ENCODE measurements at places on chromosomes 13 and 19. TPM values are rescaled to one million over a fixed set of nuclear protein-coding genes. Genes with fewer than 3 reads are reported as not detected.

The DCT gene
- not detected for total RNA-seq

GRCh38 chr13:64339373-64340063 lies 2890.6 kb downstream of the PCDH9 start:
- no peaks in the 10 kb centered on the region for H3K27me3 ChIP-seq
- no peaks in the 10 kb centered on the region for H3K36me3 ChIP-seq
- no peak for DNase-seq
- H3K27ac ChIP-seq: no peak overlapping the region

DNA sequence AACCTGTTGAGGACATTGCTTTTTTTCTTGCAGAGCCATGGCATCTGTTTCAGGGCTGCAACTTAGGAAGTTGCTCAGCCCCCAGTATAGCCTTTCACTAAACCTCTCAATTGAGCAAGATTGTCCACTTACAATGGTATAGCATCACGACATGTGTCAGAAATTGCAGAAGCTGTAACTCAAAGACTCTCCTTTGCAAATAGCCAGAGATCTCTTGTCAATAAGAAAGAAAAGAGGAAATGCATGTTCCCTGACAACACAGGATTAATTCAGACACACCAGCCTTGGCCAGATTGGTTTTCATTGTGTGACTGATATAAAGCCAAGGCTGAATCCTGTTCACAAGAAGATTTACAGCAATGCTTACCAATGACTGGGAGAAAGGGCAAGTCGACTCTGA lies 38.7 kb upstream of the CYSLTR2 start:
- no peaks in the 10 kb centered on the region for H3K36me3 ChIP-seq
- H3K4me1 ChIP-seq: no peaks in the 10 kb centered on the region
- H3K27me3 ChIP-seq: no peaks in the 10 kb centered on the region
- DNase-seq: no peak

DNA sequence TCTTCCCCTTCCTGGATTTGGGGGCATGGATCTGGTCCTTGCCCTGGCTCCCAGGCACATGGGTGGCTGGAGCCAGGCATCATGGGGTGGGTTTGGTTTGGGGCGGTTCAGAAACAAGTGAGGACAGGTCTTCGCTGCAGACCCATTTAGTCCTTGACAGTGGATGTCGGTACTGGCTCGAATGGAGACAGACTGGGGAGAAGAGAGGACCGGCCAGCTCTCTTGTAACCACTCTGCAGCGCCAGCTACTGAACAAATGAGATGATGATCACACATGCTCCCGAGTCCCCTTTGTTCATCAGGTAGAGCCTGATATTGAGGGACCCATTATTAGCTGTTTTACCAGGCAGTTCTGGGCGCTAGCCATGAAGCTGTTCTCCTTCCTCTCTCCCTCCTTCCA lies 64.5 kb downstream of the CHST8 start:
- H3K27me3 ChIP-seq: peaks cover 5% of the 10 kb centered on the region
- no peaks in the 10 kb centered on the region for H3K36me3 ChIP-seq
- H3K27ac ChIP-seq: no peak overlapping the region
- H3K4me1 ChIP-seq: peaks cover 17% of the 10 kb centered on the region
- no peak for DNase-seq
- no peak overlapping the region for H3K4me3 ChIP-seq

The OR7A5 gene
- not detected for total RNA-seq

Measured in thyroid gland (tissue), 4 donors.